ENCODE measurements at places on chromosomes 2 and 18.

DNA sequence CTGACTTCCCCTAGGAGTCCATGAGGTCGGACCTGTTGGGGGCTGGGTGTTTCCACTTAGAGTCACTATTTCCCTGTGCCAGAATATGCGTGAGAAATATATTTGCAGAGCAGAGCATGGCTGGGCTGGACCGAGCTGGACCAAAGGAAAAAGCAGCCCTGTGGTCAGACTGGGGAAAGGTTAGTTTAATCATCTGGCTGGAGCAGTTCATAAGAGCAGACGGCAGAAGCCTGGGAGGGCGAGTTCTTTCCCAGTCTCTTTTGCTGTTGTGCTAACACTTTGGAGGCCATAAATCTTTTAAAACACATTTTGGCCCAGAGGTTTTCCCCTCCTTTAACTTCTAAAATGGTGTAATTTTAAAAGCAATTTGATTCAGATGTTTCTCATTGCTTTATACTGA, 66.5 kb downstream of the GLI2 start:
- DNase-seq: no peak

GRCh38 chr18:75418293-75419005, 9.1 kb downstream of the SMIM21 start:
- no peak for DNase-seq

DNA sequence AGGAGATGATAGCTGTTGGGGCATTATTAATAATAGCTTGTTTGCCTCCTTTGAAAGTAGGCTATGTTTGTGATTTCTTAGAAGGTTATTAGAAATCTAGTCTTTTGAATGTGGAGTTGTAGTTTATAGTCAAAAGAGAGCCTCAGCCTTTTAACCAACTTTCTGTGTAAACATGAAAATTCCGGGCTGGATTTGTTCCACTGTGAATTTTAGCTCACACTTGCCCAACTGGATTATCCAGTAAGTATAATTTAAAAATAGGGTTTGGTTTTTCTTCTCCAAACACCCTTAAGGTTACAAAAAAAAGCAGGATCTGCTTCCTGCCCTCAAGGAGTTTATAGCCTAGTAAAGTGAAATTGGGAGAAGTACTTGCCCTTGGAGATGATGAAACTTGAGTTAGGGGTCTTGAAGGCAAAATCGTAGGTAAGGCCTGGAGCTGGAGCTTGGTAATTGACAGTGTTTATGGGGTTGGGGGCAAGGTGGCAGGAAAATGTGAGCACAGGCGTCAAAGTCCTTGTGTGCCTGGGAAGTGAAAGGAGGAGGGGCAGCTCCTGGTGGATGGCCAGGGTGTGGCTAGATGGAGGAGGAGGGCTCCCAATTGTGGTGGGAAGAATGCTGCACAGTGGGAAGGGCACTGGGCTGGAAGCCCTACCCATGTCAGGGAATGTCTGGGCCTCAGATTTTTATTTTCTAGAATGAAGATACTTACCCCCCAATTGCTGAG, 21.3 kb downstream of the ITGA6 start:
- DNase-seq: no peak

GRCh38 chr2:182504903-182505302, 78.1 kb upstream of the PDE1A start:
- DNase-seq: no peak

DNA sequence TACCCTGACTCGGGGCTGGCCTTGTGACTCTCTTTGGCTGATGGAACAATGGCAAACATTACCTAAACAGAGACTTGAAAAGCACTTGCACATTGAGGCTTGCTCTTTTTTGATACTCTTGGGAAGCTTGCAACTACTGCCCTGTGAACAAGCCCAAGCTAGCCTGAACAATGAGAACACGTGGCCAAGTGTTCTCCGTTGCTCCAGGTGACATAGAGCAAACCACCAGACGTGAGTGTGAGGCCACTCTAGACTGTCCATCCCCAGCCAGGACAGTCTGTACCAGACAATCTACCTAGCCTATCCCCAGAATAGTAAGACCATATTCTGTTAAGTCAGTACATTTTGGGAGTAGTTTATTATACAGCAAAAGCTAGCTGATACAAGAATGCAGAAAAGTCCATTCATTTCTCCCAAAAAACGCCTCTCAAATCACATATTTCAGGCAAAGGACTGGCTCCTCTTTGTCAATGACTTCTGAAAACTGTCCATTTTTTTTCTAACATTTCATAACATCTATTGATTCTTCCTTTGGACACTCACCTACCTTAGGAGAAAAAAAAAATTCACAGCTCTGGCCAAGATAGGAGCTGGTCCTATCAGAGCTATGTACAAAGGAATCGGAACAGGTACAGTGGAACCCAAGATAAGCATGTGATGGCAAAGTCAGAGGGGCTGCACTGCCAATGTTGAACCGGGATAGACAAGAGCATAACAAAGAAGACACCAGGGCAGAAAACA, 142.1 kb upstream of the PKDCC start:
- no peak for DNase-seq

GRCh38 chr2:151766437-151767153, 32.3 kb upstream of the NEB start:
- DNase-seq: no peak

DNA sequence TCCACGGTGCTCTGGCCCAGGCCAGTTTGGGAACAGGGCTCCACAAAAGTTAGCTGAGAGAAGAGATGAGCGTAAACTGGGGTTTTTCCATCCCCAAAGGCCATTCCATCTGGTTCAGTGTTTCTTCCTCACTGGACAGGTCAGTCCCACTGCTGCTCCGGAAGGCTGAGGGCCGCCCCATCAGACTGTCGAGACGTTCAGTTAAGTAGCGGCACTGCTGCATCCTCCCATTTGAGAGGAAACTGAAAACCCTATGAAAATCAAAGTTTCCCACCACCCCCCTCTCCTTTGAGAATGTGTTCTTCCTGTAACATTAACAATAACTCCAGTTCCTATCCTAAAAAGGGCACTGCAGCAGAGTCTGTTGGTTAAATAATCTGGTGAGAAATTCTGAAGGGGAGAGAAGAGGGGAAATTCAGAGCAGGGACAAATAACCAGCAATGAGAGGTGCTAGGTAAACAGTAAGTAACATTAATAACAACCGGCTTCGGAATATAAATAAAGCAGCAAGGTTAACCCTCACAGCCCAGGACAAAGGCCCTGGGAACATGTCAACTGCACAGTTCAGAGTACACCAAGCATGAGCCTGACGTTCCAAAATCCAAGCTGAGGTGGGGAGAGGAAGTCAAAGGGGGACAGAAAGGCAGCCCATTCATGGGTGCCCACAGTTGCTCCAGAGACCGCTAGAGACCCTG, 55.4 kb downstream of the UXS1 start:
- no peak for DNase-seq

DNA sequence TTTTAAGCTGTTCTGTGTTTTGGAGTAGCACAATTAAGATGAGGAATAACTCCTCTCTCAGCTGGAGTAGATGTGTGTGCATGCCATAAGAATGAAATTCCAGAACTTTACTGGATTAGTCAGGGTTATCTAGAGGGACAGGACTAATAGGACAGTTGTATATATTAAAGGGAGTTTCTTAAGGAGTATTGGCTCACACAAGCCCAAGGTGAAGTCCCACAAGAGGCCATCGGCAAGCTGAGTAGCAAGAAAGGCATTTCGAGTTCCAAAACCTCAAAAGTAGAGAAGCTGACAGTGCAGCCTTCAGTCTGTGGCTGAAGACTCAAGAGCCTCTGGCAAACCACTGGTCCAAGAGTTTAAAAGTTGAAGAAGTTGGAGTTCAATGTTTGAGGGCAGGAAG, 113.7 kb downstream of the RIT2 start:
- no peak for DNase-seq

DNA sequence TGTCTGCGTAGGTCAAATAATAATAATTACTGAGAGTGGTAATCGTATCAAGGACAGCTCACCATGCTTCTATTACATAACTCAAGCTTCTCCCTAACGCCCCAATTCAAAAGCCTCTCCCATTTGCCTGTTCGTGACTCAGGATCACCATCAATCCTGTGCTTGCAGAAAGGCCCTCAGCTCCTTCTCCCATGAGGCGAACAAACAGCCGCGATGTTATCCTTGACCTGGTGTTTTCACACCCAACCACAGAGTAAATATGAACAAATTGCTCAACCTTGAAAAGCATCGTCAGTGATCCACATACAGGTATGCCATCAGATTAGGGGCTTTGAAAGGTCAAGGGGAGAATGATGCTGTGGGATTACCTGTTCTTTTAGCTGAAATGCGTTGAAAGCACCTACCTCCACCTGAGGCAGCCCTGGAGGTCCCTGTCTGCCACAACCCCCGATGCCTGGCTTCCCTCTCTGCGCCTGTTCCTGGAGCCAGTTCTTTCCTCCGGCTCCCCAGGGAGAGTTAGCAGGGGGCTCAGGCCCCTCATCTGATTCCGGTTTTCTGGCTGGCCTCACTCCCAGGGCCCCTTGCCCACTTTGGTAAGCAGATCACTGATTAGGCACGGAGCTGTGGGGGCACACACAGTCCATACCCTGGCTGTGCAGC, 39.1 kb upstream of the ODC1 start:
- no peak for DNase-seq

GRCh38 chr2:38218591-38218991, 142.6 kb upstream of the CYP1B1 start:
- DNase-seq: no peak

DNA sequence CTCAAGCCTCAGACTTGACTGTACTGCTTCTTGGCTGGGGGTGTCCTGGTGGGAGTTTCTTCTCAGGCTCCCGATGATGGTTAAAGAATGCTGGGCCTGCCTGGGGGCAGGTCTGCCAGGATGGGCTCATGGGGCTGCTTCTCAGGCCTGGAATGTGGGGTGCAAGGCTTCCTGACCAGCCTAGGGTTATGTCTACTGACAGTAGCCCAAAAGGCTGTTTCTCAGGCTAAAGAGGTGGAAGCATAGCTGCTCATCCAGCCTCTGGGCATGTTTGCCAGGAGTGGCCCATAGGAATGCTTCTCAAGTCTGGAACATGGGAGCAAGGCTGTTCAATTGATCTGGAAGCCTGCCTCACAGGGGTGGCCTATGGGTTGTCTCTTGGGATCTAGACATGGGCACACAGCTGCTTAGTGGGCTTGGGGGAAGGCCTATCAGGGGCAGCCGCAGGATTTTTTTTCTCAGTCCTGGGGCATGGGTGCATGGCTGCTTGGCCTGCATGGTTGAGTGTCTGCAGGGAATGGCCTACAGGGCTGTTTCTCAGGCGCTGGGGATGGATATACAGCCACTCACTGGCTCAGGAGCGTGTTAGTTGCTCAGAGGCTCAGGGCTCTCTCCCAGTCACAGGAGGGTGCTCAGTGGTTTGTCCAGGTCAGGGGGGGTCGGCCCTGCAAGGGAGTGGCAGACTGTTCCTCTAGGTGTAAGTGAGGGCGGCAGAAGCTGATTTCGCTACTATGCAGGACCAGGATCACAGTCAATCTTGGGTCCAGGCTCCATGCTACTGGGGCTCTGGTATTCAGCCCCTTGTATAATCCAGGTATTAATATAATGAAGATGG, 617.3 kb upstream of the REG3G start:
- no peak for DNase-seq

GRCh38 chr2:219274361-219274921, 4.7 kb upstream of the DNAJB2 start:
- DNase-seq: no peak

DNA sequence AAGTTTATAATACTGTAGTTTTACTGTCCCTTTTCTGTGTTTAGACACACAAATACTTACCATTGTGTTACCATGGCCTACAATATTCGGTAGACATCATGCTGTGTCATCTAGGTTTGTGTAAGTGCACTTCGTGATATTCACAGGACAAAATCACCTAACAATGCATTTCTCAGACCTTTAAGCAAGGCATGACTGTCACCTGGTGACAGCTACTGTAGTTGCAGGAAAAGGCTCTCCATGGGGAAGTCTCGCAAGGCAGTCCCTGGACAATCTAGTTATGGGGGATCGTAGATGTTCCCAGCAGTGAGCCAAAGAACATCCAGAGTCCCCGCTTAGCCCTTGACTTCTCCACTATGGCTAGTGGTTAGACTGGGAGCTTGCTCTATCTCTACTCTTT, 73.1 kb downstream of the EIF2AK3 start:
- no peak for DNase-seq

- no peak for DNase-seq
Measured at GRCh38 chr2:72994991-72995380, 76.5 kb downstream of the SFXN5 start.

GRCh38 chr2:101517758-101518271, 42.9 kb upstream of the RFX8 start:
- no peak for DNase-seq

DNA sequence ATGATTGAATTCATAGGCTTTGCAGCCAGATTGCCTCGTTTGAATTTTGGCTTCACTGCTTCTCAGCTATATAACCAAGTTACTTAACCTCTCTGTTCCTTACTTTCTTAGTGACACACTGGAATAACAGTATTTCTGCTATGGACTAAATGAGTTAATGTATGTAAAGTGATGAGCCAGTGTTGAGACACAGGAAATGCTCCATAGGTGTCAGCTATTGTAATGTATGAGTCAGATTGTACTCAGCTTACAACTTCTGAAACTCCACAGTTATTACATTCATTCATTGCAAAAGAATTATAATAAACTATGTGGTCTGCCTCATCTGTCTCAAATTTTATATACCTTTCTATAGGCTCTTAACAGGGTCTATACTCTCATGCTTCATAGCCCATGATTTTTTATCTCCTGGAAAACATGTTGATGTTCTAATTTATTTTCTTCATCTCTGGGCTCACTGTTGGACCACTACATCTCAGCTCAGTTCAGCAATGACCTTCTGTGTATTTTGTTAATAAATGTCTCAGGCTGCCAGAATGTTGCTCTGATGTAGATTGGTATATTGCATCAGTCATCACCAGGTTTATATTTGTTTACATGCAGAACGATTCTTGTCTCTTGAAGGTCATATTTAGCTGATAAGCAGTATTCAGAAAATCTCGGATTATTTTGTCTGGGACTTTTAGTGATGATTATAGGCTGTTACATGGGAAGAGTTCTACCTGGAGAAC, 76.2 kb downstream of the MAP3K20 start:
- DNase-seq: no peak

GRCh38 chr2:86102157-86102556, 3.5 kb downstream of the POLR1A start:
- no peak for DNase-seq

- no peak for DNase-seq
Measured at GRCh38 chr2:64605026-64605471, 48.7 kb downstream of the SERTAD2 start.

GRCh38 chr2:101858910-101859309, 132.8 kb upstream of the IL1R2 start:
- DNase-seq: no peak
